Right lung (tissue), 10 donors: ENCODE measurements at places on chromosomes 13 and 19. TPM values are rescaled to one million over a fixed set of nuclear protein-coding genes. Genes with fewer than 3 reads are reported as not detected.

HSD17B14 gene
- 9.5 TPM for polyA plus RNA-seq

ZNF155 gene
- 17.9 TPM for polyA plus RNA-seq

RNF126 gene
- polyA plus RNA-seq: 19.8 TPM

CGB5 gene
- polyA plus RNA-seq: not detected

COL4A2 gene
- 304 TPM for polyA plus RNA-seq

B9D2 gene
- 8.8 TPM for polyA plus RNA-seq

NKPD1 gene
- polyA plus RNA-seq: 0.10 TPM

SOX21 gene
- 0.61 TPM for polyA plus RNA-seq

CRLF1 gene
- 215 TPM for polyA plus RNA-seq

STXBP2 gene
- polyA plus RNA-seq: 27.3 TPM

MBD3L3 gene
- not detected for polyA plus RNA-seq

IQCN gene
- polyA plus RNA-seq: 9.2 TPM

KISS1R gene
- 0.15 TPM for polyA plus RNA-seq

PSG6 gene
- polyA plus RNA-seq: 0.20 TPM

TMEM145 gene
- 0.50 TPM for polyA plus RNA-seq

SLC46A3 gene
- 1.6 TPM for polyA plus RNA-seq

ZNF846 gene
- 39.7 TPM for polyA plus RNA-seq

ZNF93 gene
- polyA plus RNA-seq: 11.2 TPM

ZNF599 gene
- polyA plus RNA-seq: 14.0 TPM

KHSRP gene
- 211 TPM for polyA plus RNA-seq

TMEM59L gene
- polyA plus RNA-seq: 44.5 TPM

FGF21 gene
- not detected for polyA plus RNA-seq

PLIN5 gene
- polyA plus RNA-seq: 3.1 TPM

ZNF69 gene
- 13.9 TPM for polyA plus RNA-seq

MED25 gene
- 63.8 TPM for polyA plus RNA-seq

PSG2 gene
- polyA plus RNA-seq: not detected

SLC6A16 gene
- polyA plus RNA-seq: 3.9 TPM

PSG1 gene
- polyA plus RNA-seq: not detected

ZIC5 gene
- polyA plus RNA-seq: not detected

ZNF66 gene
- 8.8 TPM for polyA plus RNA-seq

B3GNT3 gene
- 0.12 TPM for polyA plus RNA-seq

KASH5 gene
- not detected for polyA plus RNA-seq

HRC gene
- polyA plus RNA-seq: 9.8 TPM

FXYD3 gene
- polyA plus RNA-seq: 19.9 TPM

CABP5 gene
- polyA plus RNA-seq: not detected

CCNA1 gene
- polyA plus RNA-seq: 2.6 TPM

TLE6 gene
- 11.8 TPM for polyA plus RNA-seq

METTL21C gene
- not detected for polyA plus RNA-seq

B3GLCT gene
- polyA plus RNA-seq: 16.3 TPM
